Gastroesophageal sphincter (tissue), 4 donors: ENCODE measurements at places on chromosomes 2 and 18.

- ATAC-seq = no peak
Measured at GRCh38 chr2:19247186-19247585, 111.2 kb downstream of the OSR1 start.

GRCh38 chr18:959854-960253 lies 55.2 kb downstream of the ADCYAP1 start:
- no peak for ATAC-seq

DNA sequence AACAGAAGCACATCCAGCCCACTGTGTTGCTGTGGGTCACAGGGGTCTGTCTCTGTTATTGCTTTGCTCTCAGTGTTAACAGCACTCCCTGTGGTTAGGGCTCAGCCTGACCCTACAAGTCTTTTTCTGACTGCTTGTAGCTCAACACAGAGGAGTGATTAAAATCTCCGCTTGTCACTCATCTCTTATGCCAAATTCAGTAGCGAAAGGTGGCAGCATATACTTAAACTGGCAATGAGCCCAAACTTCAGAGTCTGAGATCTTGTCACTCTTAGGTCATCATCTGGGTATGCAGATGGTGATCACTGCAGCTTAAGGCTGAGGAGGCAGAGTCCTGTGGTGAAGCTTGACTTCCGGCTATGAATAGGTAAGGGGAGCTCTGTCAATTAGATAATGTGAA lies 63.3 kb upstream of the CSRNP3 start:
- no peak for ATAC-seq

- ATAC-seq = peak; percentile 51
Measured at GRCh38 chr2:147560810-147561535, 283.9 kb upstream of the ACVR2A start.

- ATAC-seq = peak; percentile 54
Measured at GRCh38 chr18:23238152-23238531, 102.9 kb downstream of the CABLES1 start.

- ATAC-seq = no peak
Measured at GRCh38 chr2:174145827-174146226, 102.5 kb downstream of the OLA1 start.

GRCh38 chr18:3863593-3863992 lies 413.6 kb downstream of the TGIF1 start:
- ATAC-seq = no peak

- no peak for ATAC-seq
Measured at GRCh38 chr18:77700051-77700450, 450.4 kb downstream of the GALR1 start.

DNA sequence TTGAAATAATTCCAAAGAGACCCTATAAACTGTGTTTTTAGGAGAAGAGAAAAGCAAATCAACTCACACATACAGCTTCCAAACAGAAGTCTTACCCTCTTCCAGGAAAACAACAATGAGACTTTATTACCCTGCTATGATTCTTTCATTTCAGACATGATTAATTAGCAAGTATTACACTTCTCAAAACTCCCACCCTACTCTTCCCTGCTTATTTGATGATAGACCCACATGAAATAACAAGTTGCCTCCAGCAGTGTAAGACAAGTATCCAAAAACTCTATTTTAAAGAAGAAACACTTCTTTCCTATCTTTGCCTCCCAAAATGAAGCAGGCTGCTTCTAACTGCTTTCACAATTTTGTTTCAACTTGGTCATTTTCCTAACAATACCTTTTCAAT lies 4.1 kb downstream of the FIGN start:
- ATAC-seq = no peak

DNA sequence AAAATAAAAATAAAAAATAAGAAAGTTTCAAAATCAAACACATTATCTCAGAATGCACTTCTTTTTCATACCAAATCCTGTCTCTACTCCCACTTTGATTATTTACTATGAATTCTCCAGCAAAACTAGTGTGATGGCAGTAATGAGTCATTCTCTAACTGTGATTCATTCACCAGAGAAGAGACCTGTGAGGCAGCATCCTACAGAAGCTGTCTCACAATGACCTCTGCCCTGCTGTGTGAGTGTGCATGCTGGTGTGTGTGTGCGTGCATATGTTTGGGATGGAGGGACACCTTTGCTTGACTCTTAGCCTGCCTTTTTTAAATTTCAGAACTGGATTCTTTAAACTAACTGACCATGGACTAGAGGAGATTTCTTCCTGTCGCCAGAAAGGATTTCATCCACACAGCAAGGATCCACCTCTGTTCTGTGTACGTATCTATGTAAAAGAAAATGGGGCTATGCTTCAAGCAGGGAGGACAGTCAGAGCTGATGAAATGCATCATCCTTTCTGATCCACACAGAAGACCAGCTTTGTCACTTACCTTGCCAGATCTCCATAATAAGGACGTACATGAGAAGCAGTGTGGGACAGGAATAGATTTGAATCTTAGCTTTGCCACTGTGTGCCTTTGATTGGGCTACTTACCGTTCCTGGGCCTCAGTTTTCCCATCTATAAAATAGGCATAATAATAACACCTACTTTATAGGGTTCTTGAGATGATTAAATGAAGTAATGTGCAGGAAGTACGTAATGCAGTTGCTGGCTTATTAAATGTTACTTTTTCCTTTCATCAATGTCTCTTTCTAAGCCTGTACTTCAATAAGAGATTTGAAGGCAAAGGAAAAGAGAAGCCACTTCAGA lies 31.2 kb downstream of the STAMBP start:
- ATAC-seq = no peak

GRCh38 chr2:168431301-168432024 lies 24.6 kb upstream of the CERS6 start:
- no peak for ATAC-seq

GRCh38 chr2:108635630-108636354 lies 83.5 kb upstream of the RANBP2 start:
- ATAC-seq = peak; percentile 5

DNA sequence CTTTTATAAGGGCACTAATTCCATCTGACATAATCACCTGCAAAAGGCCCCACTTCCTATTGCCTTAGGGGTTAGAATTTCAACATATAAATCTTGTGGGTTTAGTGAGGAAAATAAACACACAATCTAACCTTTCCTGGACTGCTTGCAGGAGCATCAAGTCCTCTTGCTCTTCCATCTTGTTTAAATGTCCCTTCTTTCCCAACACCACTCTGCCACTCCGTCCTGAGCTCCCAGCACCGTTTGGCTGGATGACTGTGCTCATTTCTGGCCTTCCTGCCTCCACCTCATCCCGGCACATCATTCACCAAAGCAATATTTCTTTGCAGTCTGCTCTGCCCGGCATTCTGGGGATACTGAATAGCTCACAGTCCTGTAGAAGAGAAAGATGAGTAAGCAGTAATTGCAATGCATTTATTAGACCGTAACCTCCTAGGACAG lies 247.8 kb downstream of the BCL2 start:
- no peak for ATAC-seq

- no peak for ATAC-seq
Measured at GRCh38 chr18:44541781-44542180, 138.9 kb upstream of the SETBP1 start.

GRCh38 chr2:111990856-111991255 lies 64.2 kb upstream of the TMEM87B start:
- no peak for ATAC-seq

DNA sequence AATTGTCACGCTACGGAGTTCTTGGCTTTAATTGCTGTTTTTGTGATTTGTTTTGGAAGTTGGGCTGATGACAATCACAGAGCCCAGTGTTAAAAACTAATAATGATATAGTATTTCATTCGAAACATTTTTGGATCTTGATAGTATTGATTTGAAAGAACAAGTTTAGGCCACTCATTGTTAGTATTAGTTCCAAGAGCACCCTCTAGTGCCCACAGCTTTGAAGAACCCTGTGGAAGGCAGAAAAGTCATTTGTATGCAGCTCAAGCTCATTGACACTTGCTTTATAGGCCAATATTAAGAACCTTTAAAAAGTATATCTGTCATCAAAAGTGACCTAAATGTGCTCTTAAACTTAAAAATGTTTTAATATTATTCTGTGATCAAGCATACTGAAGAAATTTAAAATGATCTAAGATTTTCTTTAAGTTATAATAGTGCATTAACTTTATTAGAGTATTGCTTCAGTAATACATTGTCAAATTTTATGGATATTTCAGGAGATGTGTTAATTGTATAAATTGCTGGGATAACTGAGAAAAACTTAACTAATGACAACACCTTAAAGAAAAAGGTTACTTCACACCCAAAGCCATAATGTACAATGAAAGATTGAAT lies 191.0 kb downstream of the GRB14 start:
- ATAC-seq = no peak

DNA sequence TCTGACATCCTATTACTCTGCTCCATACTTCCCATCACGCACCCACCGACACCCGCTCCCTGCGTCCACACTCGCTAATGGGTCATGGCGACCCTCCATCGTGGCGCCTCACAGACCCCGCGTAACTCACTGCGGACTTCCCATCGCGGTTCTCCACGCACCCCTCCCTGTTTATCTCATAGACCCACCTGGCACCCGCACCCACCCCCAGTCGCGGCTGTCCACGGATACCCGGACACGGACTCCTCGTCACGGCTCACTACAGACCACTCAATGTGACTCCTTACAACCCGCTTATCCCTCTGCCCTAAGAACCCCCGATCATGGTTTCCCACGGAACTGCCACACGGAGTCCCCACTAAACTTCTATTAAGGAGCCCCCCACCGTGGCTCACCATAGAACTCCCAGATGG lies 458 bp downstream of the CXXC1 start:
- peak; percentile 2 for ATAC-seq

DNA sequence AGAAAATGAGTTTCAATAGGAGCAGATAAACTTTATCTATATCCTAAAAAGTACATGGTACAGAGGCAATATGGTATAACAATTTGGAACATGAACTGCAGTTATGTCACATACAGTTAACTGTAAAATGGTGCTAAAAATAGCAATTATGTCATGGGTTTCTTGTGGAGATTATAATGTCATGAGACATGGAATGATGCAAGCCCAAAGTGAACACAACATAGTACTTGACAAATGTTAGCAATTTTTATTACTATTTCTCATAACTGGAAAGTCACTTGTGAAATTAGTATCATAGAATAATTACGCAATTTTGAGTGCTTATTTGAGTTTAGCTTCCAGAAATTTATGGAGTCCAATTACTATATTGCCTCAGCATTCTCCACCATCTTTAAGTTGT lies 1263.4 kb downstream of the DSC3 start:
- ATAC-seq = no peak

DNA sequence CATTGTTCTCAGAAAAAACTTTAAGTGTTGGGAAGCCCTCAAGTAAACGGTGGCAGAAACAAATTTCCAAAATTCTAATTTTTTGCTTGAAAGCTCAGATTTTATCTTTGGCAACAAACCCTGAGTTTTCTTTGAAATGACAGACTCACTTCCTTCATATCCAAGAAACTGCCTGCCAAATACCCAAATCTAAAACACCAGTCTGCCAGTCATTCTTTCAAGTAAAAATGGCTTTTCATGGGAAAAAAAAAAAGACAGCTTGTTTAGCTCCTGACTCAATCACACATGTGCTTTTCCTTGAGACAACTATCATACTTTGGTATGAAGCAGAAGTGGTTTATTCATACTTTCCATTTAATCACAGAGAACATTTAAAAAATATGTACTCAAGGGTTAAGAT lies 40.6 kb upstream of the CSRNP3 start:
- no peak for ATAC-seq

- ATAC-seq = no peak
Measured at GRCh38 chr2:189638301-189639006, 22.8 kb upstream of the ASNSD1 start.

DNA sequence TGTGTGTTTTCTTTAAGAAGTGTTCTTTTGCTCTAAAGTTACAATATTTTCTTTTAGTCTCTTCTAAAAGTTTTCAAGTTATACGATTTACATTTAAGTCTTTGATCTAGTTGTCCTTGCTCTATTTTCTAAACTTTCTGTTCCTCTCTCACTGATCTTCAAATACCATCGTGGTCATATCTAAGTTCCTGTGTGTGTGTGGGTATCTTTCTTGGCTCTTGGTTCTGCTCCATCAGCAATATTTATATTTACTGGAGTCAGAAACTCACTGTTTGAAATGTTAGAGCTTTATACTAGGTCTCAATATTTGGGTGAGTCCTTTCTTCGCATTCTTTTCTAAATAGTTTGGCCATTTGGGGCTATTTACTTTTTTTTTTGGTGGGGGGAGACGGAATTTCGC lies 77.3 kb downstream of the COPS8 start:
- no peak for ATAC-seq

- no peak for ATAC-seq
Measured at GRCh38 chr2:102184018-102184417, 2.8 kb upstream of the IL1RL2 start.
